ENCODE measurements at places on chromosomes 6 and 20.

GRCh38 chr6:13761361-13762036 lies 49.9 kb upstream of the RANBP9 start:
- no peak for DNase-seq

DNA sequence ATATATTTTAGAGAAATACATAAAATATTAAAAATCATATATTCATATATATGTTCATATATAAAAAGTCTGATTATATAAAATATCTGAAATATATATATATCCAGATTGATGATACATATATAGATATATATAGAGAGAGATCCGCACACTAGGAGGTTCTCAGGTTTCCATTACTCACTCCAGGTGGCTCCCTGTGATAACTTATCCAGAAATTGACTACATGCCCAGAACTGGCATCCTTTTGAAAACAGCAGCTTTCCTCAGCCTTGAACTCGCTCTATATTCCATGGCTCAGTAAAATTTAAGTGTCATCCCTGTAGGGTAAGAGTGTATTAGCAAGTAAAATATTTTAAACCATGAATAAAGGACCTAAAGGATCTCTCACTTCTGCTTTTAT lies 206.8 kb downstream of the TINAG start:
- DNase-seq, result no peak

DNA sequence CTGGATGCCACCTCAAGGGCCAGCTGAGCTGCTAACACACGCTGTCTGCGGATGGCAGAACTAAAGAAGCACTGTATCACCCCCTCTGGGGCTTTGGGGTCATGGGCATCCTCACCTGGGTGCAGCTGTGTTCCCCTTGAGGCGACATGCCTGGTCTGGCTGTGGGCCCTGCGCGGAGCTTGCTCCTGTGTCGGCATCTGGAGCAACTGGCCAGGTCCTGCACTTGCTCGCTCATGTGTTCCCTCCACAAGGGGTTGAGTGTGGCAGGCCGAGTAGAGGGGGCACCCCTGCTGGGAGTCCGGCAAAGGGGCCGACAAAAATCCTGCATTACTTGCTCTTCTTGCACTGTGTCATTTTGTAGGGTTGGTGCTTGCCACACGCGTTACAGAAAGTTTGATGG lies 189.0 kb downstream of the CDKAL1 start:
- no peak for DNase-seq

- no peak for DNase-seq
Measured at GRCh38 chr6:168671028-168671862, 230.3 kb downstream of the SMOC2 start.

DNA sequence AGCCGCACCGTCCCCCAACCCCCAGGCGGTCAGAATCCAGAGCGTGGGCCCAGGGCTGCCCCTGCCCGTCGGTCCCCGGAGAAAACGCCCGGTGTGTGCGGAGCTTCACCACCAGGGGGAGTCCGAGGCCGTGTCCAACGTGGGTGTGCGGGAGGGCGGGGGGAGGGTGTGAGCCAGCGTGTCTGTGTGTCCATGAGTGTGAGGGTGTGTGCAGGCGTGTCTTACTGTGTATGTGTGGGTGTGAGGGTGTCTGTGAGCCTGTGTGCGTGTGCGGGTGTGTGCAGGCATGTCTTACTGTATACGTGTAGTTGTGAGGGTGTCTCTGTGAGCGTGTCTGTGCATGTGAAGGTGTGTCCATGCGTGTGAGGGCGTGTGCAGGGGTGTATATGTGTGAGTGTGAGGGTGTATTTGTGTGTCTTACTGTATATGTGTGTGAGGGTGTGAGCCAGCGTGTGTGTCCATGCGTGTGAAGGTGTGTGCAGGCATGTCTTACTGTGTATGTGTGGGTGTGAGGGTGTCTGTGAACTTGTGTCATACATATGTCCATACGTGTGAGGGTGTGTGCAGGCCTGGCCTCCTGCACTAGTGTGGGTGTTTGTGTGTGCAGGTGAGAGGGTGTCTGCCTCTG lies 24.6 kb upstream of the GATA5 start:
- DNase-seq, result peak; percentile 79

- no peak for DNase-seq
Measured at GRCh38 chr6:84979541-84979940, 215.1 kb upstream of the TBX18 start.

DNA sequence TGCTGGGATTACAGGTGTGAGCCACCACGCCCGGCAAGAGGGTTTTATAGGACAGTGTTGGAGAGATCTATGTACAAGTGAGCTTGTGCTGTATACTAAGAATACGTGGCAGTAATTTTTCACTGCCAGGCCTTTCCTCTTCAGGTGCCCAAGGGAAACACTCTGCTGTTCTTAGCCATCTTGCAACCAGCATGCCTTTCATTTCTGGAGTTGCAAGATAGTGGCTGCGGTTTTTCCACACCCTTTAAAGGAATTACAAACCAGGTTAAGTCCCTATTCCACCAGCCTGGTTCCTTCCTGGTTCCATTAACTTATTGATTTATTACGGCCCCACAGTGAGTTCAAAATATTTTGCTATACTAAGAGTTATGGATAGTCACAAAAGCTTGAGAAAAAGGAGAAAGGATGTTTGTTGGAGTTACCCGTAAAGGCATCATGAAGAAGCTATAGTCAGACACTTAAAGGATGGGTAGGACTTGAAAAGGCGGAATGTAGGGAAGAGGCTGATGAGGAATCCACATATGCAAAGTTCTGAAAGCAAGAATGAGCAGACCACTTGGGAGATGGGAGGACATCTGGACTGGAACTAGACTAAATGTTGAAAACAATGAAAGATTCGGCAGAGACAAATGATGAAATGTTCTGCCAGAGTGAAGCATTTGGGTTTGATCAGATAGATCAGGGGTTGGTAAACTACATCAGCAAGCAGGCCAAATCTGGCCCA lies 61.4 kb upstream of the ASIP start:
- DNase-seq, result no peak
